ENCODE measurements at places on chromosomes 5 and 9.

GRCh38 chr5:146878476-146879172, at the start of gene PPP2R2B:
PPP2R2B (minus strand) TSS chr5:146878757.
- peak; percentile 48 for DNase-seq

GRCh38 chr9:121718084-121718483, 66.7 kb downstream of the DAB2IP start:
- DNase-seq, result no peak

GRCh38 chr5:9451037-9451436, 94.8 kb downstream of the SEMA5A start:
- no peak for DNase-seq

GRCh38 chr5:142222866-142223558, 101.8 kb downstream of the SPRY4 start:
- DNase-seq, result no peak

- no peak for DNase-seq
These were observed 146.1 kb downstream of the PBX3 start for GRCh38 chr9:125893277-125893676.

DNA sequence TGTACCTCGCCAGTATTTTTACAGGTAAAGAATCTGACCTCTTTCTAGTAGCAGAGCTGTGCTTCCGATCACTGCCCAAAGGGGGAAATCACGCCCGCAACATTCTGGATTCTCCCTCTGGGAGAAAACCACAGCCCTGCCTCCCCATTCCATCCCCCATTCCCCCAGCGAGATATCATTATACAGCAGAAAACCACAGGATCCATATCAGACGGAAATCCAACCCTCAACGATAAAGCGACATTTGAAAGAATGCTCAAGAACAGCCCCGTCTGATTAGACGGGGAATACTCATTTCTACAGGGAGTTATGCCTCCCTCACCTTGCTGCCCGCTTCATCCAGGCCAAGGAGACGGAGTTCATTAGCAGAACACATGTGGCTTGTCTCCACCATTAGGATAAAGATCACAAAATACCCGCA, 172.8 kb downstream of the COL23A1 start:
- no peak for DNase-seq

- DNase-seq, result no peak
These were observed 24.8 kb downstream of the SARDH start for GRCh38 chr9:133713150-133713959.

GRCh38 chr5:92330365-92330764, 947.2 kb upstream of the ARRDC3 start:
- no peak for DNase-seq

- no peak for DNase-seq
These were observed 33.3 kb downstream of the CD180 start for GRCh38 chr5:67163231-67163756.

- DNase-seq, result peak; percentile 71
These were observed 33.1 kb downstream of the RASA1 start for GRCh38 chr5:87300744-87301143.

- DNase-seq, result no peak
These were observed 7.2 kb downstream of the DAB2IP start for GRCh38 chr9:121658591-121658990.

DNA sequence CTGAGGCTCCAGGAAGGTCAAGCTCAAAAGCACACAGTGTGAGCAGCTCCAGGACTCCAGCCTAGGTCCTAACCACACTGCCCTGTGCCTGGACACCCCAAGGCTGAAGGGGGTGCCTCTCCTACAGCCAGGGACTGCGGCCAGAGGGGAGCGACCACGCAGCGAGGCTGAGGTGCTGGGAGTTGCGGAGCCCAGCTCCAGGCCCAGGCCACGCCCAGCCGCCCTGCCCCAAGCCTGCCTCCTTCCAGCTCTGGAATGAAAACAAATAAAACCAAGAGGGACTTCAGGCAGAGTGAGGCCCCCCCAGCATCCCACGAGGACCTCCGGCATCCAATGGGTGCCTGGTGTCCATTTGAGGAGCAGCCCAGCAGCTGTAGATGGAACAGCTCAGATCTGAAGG, 15.2 kb downstream of the VAV2 start:
- no peak for DNase-seq

GRCh38 chr9:101510459-101510858, 23.2 kb upstream of the RNF20 start:
- DNase-seq, result no peak

GRCh38 chr5:10563110-10563944, 543 bp upstream of the ANKRD33B start:
- DNase-seq, result no peak

GRCh38 chr5:143057580-143057999, 287.4 kb downstream of the ARHGAP26 start:
- no peak for DNase-seq

DNA sequence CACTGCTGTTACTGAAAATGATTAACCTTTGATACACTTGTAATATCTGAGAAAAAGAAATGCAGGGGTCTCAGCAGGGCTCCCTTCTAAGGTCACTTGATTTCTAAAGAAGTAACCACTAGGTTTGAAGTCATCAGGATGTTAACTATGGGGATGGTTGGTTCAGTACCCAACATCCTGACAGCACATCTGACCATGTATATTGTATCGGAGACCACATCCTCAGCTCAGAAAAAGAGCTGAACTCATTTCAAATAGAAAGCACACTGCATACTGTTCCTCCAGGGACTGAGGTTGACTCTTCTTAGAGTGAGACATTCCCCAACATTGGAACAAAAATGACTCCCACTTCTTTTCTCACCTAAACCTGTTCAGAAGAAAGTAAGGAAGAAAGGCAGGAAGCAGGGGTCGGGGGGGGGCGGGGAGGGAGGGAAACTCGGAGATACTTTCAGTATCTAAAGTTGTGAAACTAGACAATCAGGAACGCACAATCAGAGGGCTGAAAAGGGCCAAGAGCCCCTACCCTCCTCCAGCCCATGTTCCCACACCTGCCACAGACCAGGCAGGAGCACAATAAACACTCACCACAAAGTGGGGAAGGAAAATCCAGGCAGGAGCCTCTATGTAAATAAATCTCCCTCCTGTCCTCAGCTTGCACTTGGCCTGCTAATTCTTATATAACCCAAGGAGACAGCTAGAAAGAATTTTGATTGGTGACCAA, 730 bp upstream of the GZMA start:
- DNase-seq, result no peak

- DNase-seq, result no peak
These were observed 68.7 kb upstream of the RNU6ATAC start for GRCh38 chr9:134233022-134233421.

GRCh38 chr9:137349471-137350033, 47.5 kb upstream of the NRARP start:
- no peak for DNase-seq

GRCh38 chr9:124197177-124198095, 60.3 kb upstream of the NEK6 start:
- DNase-seq, result no peak

DNA sequence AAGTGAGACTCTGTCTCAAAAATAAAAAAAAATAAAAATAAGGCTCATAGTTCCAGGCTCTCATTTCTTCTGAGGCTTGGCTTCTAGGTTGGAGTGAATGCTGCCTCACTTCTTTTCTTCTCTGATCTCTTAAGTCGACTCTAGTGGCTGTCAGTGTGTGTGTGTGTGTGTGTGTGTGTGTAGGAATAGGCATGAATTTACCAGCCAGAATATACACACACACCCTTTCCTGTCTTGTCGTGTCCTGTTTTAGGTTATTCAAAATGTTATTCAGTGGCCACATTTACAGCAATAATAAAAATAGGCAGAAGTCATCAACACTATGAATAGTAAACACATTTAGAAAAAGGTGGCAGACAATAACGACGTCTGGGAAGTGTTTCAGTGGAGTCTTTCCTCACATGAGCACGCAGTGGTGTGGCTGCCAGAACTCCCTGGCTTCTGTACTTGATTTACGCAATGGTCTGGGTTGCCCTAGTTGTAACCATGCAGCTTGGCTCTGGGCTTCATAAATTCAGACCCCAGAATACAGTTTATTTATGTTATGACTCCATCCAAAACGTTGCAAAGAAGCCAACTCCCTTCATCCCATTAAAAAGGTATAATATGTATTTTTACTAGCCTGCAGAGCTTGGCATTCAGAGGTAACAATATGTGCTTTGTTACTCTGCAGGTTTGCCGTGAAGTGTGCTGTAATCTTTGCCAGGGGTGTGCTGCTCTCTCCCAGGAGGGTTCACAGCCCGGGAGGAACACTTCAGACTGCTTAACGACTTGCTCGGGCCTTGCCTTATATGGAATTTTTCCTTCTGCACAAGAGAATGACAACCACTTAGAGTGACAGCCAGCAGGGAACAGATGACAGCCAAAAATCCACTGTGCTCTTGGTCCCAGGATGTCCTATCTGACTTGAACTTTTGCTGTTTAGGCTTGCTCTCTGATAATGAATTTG, 34.4 kb upstream of the PALM2AKAP2 start:
- no peak for DNase-seq

DNA sequence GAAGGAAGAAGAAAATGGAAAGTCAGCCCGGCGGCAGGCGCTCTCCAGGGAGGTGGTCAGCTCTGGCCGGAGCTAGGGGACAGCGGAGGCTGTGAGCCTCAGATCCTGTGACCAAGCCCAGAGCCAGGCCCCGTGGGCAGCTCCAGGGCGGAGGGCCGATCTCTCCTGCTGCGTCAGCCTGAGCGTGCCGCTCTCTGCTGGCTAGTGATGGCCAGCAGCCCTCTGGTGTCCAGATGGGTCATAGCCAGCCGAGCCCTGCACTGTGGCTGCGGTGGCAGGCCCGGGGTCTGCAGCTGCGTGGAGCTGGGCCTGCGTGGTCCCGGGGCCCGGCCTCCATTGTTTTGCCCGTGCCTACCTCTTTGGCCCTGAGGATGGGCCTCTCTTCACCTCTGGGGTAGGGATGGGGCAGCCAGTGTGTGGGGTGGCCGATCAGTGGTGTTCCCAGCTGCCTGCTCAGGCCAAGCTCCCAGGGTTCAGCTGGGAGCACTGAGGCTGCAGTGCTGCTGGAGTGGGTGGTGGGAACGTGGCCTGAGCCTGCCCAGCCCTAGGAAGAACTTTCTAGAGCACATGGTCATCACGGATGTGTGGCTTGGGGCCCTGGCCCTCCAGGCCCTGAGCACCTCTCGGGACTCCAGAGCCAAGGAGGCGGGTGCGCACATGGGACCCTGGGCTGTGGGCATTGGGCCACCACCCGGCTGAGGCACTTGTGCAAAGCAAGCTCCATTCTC, 17.1 kb upstream of the NRARP start:
- DNase-seq, result no peak

DNA sequence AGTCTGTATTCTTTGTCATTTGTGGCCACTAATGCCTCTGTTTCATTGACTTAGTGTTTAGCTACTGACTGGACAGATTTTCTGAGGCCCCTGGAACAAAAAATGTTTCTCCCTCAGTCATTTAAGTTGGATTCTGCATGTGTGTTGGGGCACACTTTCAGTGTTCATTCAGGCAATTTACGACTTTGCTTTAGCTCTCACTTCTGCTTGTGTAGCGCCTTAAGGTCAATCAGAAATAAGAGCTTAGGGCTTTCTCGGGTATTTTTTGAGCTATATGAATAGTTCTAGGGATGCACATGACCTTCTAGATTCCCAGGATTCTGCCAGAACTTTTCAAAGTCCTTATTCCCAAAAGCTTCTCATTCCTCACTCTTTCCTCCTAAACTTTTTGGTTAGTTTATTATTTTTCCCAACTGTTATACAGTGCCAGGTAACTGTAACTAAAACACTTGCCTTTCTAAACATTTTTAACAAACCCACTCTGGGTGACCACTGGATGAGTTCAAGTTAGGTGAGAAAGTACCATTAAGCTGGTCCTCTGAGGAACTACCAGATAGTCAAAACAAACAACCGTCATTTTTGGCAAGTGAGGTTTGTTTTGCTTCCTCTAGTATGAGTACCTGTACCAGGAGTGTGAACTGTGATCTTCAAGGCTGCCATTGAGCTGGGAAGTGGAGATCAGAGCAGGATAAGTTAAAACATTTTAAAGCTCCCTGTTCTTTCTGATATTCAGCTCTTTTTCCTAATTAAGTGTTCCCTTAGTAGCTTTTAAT, 571.3 kb upstream of the TLE4 start:
- no peak for DNase-seq

- peak; percentile 4 for DNase-seq
These were observed 572 bp downstream of the ZDHHC21 start for GRCh38 chr9:14692470-14693250.

GRCh38 chr9:115587310-115587709, 469.4 kb upstream of the TNC start:
- no peak for DNase-seq

- DNase-seq, result no peak
These were observed 1935.0 kb downstream of the EFNA5 start for GRCh38 chr5:105735704-105736103.

- no peak for DNase-seq
These were observed 9.5 kb downstream of the ARSK start for GRCh38 chr5:95564450-95564849.

- DNase-seq, result no peak
These were observed 10.1 kb upstream of the CDH9 start for GRCh38 chr5:27048510-27048909.

DNA sequence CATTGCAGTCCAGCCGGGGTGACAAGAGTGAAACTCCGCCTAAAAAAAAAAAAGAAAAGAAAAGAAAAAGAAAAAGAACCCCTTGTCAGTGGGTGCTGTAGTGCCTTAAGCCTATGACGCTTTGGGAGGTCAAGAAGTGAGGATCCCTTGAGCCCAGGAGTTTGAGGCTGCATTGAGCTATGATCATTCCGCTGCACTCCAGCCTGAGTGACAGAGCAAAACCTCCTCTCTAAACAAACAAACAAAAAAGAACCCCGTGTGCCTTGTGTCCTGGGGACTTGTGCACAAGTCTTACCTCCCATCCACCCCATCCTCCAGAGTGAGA, 33.5 kb upstream of the STXBP1 start:
- DNase-seq, result no peak

- DNase-seq, result no peak
These were observed 4.1 kb upstream of the TOMM5 start for GRCh38 chr9:37596504-37596903.

GRCh38 chr5:144503123-144503522, 332.4 kb downstream of the KCTD16 start:
- DNase-seq, result no peak

- no peak for DNase-seq
These were observed 56.6 kb upstream of the EGFL7 start for GRCh38 chr9:136605988-136606660.

DNA sequence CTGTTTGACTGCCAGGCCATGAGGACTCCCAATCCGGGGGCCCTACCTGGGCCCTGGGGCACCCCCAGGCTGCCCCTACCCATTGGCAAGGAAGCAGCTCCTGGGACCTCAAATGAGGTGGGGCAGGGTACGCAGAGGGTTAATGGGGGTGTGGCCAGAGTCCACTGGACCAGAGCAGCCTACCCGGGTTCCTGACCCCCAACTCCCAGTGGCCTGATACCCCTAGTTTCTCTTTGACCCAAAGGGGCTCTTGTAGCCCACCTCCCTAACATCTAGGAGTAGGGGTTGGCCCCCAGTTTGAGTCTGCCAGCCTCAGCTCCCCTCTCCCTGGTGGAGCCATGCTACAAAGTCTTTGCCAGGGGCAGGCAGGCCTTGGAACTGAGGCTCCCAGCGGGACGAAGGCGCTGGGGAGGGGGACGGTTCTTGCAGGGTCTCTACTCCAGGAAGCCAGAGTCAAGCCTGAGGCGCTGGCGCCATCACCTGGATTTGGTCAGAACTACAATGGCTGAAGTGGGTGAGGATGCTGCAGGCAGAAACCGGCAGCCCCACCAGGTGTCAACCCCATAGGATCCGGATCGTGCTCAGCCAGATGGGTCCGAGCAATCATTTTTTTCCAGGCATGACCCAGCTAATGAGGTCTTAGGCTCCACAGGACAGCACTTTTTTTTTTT, 8.4 kb upstream of the CERCAM start:
- no peak for DNase-seq

- no peak for DNase-seq
These were observed 490.2 kb upstream of the NUDT12 start for GRCh38 chr5:104052558-104053352.

- no peak for DNase-seq
These were observed 140.4 kb upstream of the KLF9 start for GRCh38 chr9:70554881-70555280.
